ENCODE measurements at places on chromosomes 3 and 15.
A peak's percentile ranks its signal among the peaks of the same experiment; 100 is the strongest.

GRCh38 chr3:194935061-194935460, 249.4 kb downstream of the FAM43A start:
- DNase-seq = no peak

GRCh38 chr15:84715441-84716035, 401 bp downstream of the SEC11A start:
- no peak for DNase-seq

- no peak for DNase-seq
These were observed 40.0 kb upstream of the SCAANT1 start for GRCh38 chr3:63952248-63952594.

GRCh38 chr3:22691856-22692628, 511.1 kb upstream of the UBE2E2 start:
- no peak for DNase-seq

DNA sequence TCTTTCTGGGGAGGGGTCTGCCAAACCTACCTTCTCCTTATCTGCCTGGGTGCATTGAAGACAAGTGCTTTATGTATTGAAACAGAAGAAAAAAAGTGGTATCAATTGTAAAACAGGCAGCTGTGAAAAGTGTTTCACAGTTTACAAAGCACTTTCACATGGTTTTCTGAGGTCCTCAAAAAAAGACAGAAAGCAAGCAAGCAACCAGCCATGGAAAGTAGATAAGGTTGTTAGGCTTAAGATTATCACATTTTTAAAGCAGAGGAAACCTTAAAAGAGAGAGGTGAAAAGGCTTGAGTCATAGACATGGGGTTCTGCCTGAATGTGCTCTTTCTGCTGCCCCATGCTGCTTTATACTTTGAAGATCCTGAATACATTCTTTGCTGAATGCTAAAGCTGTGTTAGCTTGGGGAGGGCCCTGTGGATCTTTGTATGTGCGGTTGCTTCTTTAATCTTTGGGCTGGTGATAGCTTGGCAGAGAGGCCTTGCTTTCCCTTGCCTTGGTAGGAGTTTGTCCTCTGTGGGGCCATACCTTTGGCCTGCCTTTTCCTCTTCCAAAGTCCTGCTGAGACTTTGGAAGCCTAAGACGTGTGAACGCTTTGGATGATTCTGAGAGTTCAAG, 2.6 kb downstream of the SMAD3 start:
- DNase-seq = peak; percentile 65
